Cortex of kidney (tissue), 1 donor: ENCODE measurements at places on chromosomes 2 and 18.

GRCh38 chr18:44934901-44935300, 254.2 kb downstream of the SETBP1 start:
- no peak for DNase-seq

DNA sequence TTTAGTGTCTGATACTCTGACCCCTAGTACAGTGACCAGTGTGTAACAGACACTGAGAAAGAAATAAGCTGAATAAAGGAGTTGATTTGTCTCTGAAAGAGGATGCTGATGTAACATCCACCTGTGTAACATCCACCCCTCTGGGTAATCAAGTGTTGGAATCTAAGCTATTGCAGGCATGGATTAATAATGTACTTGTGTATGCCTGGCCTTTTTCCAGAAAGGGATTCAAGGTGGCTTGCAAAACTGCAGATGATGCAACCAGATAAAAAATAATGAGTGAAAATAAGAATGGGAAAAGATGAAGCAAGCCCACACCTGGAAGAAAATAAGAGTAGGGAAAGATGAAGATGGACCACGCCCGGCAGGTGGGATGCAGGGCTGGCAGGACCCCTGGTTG, 48.2 kb upstream of the FOXI3 start:
- no peak for DNase-seq

- DNase-seq: no peak
Measured at GRCh38 chr18:77170890-77171410, 38.4 kb upstream of the MBP start.

DNA sequence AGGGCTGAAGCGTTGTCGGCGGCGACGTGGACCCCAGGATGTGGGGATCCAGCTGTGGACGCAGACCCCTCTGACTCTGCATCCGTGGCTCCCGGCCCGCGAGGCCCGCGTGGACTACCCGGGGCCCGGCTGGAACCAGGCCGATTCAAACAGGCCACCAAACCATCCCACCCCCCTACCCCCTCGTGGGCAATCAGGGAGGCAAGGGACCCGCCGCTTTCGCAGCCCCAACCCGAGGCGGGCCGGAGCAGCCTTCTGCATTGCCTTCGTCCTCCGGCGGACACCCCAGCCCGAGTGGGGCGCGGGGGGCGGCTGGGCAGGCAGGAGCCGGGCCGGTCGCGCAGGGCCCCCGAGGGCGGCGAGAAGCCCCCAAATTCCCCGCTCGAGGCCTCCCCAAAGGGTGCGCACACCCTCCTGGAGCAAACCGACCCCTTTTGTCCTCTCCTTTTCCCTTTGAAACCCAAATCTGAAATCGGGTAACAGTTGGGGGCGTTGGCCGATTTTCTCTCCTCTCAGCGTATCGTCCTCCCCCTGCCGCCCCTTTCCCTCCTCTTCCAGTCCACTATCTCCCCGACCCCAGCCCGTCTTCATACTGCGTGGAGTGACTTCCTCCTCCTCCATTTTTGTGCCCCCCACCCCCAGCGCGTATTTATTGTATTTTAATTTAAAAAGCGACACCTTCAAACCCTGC, 7.4 kb downstream of the SP9 start:
- no peak for DNase-seq

- DNase-seq: no peak
Measured at GRCh38 chr18:25734336-25734735, 356.1 kb downstream of the SS18 start.

DNA sequence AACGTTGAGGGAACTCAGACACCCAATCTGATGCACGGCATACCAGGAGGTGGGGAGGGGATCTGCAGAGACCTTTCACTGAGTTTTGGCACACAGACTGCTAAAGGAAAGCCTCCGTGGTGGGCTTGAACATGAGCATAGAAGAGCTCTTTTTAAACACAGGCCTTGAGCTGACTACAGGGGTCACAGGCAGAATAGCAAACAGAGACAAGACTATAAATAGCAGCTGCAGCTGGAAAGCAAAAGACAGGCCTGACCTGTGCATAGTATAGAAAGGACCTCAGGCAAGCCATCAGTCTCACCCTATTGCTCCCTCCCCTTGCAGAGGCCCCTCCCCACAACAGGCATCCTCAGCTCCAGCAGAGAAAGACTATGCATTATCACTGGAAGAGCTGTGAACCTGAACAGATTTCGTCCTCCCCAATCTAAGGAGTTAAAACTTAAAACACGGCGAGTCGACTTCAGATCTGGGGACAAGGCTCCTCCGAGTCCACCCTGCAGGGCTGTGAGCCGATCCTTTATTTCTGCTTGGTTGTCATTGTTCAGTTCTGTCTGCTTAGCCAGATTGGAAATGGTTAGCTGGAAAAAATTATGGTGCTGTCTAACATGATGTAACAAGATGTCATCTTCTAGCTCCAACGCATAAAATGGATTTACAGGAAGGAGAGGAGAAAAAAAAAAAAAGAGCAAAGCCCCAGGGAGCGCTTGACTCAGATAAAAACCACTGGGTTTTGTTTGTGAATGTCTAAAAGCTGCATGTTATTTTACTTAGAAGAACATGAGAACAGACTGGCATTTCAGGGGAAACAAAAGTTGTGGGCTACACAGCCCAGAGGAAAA, 25.2 kb upstream of the LCLAT1 start:
- no peak for DNase-seq

DNA sequence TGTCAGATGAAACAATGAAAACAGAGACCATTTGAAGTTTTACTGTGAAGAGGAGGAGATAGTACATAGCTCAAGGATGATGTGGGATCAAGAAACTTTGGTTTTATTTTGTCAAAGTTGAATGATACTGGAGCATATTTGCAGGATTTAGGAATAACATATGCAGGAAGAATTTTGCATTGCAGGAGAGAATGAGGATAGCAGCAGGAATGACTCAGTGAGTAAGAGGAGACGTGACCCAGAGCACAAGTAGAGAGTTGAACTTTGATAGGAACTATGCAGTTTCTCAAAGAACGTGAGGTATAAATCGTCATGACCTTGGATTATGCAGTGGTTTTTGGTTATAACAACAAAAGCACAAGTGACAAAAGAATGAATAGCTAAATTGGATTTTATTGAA, 47.7 kb downstream of the MAPRE2 start:
- no peak for DNase-seq

GRCh38 chr2:68302281-68302875, 17.4 kb downstream of the CNRIP1 start:
- no peak for DNase-seq

- no peak for DNase-seq
Measured at GRCh38 chr2:168166902-168167510, 80.4 kb downstream of the STK39 start.

DNA sequence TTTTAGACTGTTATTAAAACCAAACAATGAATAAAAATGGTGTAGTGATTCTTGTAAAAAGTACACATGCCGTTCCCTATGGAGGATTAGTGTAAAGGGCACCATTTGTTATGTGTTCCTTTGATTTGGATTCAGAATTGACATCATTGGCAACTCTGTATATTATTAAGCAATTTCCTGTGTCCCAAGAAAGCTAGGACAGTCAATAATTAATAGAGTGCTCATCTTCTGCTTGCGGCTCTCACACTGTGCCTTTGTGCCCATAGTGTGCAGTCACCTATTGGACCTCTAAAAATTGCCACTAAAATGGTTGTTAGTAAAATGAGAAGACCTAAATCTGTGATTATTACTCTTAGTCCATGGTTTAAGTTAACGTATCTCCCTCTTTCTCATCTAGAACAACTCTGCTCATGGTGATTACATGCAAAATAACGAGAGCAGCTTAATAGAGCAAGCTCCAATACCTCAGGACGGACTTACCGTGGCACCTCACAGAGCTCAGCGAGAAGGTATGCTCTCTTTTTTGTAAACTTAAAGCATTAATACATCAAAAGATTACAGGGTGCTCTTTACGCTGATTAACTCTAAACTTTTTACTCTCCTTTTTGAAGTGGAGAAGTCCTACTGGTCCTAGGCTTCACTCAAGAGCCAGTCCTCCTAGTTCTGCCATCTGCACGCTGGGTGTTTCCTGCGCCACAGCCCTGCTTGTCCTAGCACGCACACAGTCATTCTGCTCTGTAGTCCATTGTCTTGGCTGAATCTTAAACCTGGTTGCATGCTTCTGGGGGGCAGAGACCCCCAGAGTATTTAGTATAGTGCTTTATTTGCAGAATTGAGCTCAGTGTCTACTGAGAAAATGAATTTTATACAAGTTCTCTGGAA, 16.7 kb downstream of the ZCCHC2 start:
- no peak for DNase-seq

DNA sequence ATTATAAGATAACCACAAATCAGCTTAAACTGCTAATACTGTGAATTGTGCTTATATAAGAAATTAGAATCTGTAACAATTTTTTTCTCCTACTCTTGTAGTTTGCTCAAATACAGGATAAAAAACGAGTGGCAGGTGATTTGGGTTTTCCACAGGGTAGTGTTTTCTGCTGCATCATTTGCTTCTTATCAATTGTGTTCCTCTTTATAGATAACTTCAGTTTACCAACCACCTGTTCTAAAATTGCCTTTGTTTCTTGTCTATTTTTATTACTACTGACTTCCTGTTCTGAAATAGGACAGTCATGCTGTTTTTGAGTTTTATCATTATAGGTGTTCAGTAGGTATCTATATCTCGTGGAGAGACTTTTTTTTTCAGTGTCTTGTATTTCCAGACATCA, 56.9 kb downstream of the MFSD6 start:
- no peak for DNase-seq

- no peak for DNase-seq
Measured at GRCh38 chr2:69645031-69645431, 1.5 kb upstream of the AAK1 start.

DNA sequence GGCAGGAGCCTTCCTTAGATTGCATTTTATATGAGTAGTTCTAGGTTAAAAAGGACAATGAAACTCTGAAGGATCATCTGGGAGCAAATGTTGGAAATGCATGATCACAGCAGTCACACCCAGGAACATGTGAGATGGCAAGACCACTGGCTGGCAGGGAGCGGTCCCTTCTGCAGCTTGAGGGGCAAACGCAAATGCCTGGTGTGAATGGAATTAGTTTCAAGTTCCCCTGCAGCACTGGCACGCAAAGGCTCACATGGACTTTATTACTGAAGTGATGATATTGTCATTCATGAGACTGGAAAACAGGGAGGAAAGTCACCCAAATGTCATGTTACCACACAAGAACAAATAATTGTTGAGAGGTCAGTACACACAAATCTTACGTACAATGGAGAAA, 223.3 kb downstream of the FBXO15 start:
- DNase-seq: no peak

DNA sequence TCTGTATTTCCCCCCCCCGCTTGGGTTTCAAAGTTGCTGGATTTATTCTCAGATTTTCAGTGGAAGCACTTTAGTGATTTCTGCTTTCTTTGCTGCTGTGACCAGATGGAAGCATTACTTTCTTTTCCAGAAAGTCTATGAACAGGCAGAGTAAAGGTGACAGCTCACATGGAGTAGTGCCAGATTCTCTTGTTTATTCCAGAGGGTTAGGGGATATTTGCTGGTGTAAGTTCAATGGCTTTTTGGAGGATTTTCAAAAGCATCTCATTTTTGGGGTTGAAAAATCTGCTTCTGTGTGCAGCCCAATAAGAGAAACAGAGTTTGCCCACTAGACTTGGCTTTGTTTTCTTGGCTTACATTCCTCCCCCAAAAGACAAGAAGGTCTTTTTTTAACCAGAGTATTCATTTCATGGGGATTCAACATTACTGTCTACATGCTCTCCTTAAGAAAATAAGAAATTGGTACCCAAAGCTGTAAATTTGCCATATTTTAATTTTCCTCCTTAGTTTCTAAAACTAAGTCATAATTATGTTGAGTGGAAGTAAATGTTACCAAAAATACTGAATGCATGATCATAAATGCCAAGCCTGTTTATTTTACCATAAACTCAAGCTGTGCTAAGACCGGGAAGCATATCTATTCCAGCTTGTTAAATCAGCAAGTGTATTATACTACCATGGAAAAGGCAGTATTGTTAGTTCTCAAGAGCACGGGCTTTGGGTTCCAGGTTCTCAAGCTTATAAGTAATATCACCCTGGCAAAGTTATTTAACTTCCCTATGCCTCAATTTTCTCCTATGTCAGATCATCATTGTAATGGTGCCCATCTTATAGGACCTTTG, 557.2 kb downstream of the CPS1 start:
- no peak for DNase-seq

DNA sequence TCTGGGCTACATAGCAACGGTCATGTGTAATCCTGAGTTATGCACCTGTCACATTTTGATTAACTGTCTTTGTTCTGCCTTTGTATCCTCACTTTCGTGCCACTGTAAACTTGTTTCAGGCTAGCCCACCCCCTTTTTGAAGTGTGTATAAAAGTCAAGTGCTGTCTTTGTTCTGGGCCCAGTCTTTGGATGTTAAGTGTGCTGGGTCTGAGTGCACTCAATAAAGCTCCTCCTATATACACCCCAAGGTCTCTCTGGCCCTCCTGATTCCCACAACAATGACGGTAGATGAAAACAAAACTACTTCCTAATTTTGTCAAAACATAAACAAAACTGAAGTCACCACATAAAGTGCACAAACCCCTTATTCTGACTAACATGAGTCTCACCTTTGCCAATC, 633.4 kb downstream of the DSC3 start:
- no peak for DNase-seq

GRCh38 chr2:74696829-74697228, 42.8 kb downstream of the SEMA4F start:
- DNase-seq: no peak

DNA sequence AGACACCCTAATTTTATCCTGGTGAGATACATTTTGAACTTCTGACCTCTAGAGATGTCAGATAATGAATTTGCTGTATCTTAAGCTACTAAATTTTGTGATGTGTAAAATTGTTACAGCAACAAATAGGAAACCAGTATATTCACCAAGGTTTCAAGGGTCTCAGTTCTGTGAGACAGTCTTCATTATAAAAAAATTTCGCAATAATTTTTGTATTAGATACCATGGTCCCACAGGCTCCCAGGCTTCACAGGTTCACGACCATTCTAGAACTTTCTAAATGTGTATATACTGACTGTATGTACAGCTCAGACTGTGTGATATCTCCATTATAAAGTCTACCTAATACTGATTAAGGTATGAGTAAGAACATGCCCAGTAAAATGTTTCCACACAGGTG, 181.4 kb downstream of the ZNF804A start:
- DNase-seq: no peak

- DNase-seq: no peak
Measured at GRCh38 chr2:69385443-69386151, 1.4 kb downstream of the GFPT1 start.

DNA sequence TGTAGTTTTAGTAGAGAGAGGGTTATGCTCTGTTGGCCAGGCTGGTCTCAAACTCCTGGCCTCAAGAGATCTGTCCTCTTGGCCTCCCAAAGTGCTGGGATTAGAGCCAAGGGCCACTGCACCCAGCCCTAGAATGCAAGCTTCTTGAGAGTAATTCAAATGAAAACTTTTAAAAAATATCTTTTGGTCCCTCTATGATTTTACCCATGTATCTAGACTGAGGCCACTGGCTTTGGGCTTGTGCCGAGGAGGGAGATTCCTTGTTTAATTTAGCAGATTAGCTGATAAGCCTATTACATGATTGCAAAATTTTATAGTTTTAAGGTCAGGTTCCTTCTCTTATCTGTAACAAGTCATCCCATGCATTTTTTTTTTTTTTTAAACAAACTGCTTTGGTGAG, 59.5 kb upstream of the CCDC195 start:
- DNase-seq: no peak
